ENCODE measurements at places on chromosomes 1 and 21. TPM values are rescaled to one million over a fixed set of nuclear protein-coding genes. Genes with fewer than 3 reads are reported as not detected.

Gene KCNJ9
- not detected for total RNA-seq

- H3K27me3 ChIP-seq: no peaks in the 10 kb centered on the region
- peak overlapping the region; percentile 31 for H3K4me3 ChIP-seq
- DNase-seq: no peak
- H3K27ac ChIP-seq: peak overlapping the region; percentile 21
- peaks cover 17% of the 10 kb centered on the region for H3K36me3 ChIP-seq
- peaks cover 75% of the 10 kb centered on the region for H3K4me1 ChIP-seq
These were observed 976 bp downstream of the SSBP3 start for GRCh38 chr1:54404939-54405897.

Gene ZBTB7B
- total RNA-seq: 86.3 TPM

DNA sequence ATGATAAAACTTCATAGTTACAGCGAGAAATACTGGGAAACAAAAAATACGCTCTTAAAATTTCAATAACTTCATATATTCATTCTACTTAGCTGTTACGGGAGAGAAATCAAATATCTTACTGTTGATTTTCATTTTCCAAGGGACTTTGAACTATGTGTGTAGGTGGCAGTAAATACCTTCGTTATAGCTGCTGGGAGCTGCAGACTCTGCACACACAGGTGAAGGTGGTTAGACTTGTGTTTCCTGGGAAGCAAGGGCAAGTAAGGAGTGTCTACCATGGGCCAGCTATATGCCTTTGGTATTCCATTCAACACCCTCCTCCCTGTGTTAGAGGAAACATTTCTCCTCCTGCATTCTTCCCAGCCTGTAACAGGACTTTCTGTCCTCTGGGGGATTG is 51.4 kb upstream of the DIRAS3 start:
- H3K4me1 ChIP-seq: no peaks in the 10 kb centered on the region
- no peaks in the 10 kb centered on the region for H3K36me3 ChIP-seq
- H3K27me3 ChIP-seq: no peaks in the 10 kb centered on the region
- H3K27ac ChIP-seq: no peak overlapping the region

Gene NFYC
- total RNA-seq: 73.6 TPM

Gene BMP8A
- total RNA-seq: not detected

DNA sequence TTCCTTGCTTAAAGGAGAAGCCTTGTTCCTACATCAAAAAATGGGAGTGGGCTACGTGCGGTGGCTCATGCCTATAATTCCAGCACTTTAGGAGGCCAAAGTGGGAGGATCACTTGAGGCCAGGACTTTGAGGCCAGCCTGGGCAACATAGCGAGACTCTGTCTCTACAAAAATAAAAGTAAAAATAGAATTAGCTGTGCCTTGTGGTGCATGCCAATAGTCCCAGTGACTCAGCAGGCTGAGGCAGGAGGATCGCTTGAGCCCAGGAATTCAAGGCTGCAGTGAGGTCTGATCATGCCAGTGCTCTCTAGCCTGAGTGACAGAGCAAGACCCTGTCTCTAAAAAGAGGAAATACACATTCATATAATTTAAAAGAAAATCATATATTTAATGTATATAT is 127.1 kb downstream of the C1orf21 start:
- H3K27ac ChIP-seq: no peak overlapping the region
- no peak for DNase-seq
- H3K27me3 ChIP-seq: no peaks in the 10 kb centered on the region
- no peaks in the 10 kb centered on the region for H3K4me1 ChIP-seq

Gene LRRC39
- total RNA-seq: 1.3 TPM

Gene TFF3
- total RNA-seq: not detected

DNA sequence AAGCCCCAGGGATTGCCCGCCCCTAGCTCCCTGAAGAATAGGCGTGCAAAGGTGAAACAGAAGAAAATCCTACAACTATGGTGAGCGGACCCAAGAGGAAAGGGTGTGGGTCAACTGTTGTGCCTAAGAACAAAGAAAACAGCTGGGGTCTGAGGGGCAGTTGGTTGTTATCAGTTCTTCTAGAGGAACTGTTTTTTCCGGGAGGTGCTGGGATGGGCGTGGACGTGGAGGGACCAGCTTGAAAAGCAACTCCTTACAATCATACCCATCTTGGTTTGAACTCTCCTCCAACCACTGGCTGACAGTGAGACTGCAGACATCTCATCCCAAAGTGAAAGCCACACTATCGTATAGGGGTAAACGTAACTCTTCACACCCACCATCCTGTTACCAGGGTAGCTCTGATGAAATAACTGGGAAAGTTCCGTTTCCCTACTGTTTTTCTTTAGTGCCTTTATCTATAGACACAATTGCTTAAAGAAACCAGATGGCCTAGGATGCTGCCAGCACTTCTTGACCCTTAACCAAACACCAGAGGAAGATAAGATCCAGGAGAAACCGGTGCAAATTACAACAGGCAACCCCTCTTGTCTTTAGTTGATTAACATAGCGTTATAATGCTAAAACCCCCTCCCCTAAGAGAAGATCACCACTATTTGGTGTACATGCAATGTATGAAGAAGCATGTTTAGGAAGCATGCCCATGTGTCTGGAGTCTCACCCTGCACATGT is 25.6 kb upstream of the FAM89A start:
- no peaks in the 10 kb centered on the region for H3K27me3 ChIP-seq
- DNase-seq: no peak
- no peaks in the 10 kb centered on the region for H3K36me3 ChIP-seq
- H3K4me1 ChIP-seq: no peaks in the 10 kb centered on the region
- H3K4me3 ChIP-seq: no peak overlapping the region

DNA sequence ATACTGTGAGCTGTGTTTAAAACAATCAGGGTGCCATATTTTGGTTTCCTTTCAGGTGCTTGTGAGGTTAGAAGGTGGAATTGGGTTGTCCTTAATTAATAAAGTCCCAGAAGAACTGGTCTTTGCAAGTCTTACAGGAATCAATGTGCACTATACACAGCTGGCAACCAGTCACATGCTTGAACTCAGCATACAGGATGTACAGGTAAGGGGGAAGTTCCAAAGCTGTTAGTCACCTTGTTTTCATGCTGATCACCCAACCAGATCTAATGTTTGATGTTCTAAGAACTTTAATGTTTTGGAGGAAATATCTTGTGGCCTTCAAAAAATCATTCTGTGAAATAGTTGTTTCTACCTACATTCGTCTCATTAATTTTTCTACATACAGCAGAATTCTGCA is 156.3 kb downstream of the VPS13D start:
- H3K27me3 ChIP-seq: no peaks in the 10 kb centered on the region
- H3K4me1 ChIP-seq: peaks cover 48% of the 10 kb centered on the region
- DNase-seq: peak; percentile 84
- peak overlapping the region; percentile 58 for H3K27ac ChIP-seq

DNA sequence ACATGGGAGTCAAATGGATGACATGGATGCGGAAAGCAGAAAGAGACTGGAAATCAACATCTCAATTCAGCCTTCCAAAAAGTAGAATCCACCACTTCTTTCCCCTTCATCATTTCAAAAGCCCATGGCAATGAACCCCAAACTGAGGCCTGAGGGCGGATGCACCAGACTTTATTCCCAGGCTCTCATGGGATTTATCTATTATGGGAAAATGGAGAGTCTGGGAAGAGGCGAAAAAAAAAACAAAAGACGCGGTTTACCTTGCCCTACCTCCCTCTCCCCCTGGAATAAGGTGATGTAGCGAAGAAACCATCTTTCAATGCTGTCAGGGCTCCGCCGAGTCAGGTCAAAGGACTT is 624 bp downstream of the KIFAP3 start:
- H3K4me1 ChIP-seq: peaks cover 50% of the 10 kb centered on the region
- peak overlapping the region; percentile 74 for H3K27ac ChIP-seq
- H3K36me3 ChIP-seq: no peaks in the 10 kb centered on the region
- no peak for DNase-seq

DNA sequence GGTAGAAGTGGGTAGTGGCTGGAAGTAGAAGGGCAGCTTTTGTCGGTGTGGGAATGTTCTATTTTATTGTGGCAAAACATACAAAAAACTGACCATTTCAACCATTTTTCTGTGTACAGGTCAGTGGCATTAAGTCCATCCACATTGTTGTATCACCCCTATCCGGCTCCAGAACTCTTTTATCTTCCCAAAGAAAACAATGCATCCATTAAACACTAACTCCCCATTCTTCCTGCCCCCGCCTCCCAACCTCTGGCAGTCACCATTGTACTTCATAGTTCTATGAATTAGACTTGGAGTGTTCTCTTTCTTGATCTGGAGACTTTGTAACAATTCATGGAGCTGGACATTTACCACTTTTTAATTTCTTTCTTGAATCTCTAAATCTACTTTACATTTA is 55.7 kb downstream of the DEGS1 start:
- no peaks in the 10 kb centered on the region for H3K4me1 ChIP-seq
- H3K4me3 ChIP-seq: no peak overlapping the region
- DNase-seq: no peak
- H3K27me3 ChIP-seq: no peaks in the 10 kb centered on the region
- H3K36me3 ChIP-seq: peaks cover under 1% of the 10 kb centered on the region
- H3K27ac ChIP-seq: no peak overlapping the region

DNA sequence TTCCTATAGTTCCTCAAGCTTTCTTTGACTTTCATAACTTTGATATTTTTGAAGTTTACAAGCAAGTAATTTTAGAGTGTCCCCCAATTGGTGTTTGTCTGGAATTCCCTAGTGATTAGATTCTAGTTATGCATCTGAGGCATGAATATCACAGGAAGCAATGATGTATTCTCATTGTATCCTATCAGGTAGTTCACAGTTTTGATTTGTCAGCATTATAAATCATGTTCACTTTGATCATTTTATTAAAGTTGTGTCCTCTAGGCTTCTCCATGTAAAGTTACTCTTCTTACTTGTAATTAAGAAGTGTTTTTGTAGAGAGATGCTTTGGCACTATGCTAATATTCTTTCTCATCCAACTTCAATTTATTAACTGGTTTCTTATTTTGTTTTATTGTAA is 53.0 kb downstream of the TYW3 start:
- no peak overlapping the region for H3K27ac ChIP-seq
- no peak overlapping the region for H3K4me3 ChIP-seq
- H3K4me1 ChIP-seq: no peaks in the 10 kb centered on the region
- H3K27me3 ChIP-seq: no peaks in the 10 kb centered on the region
- no peaks in the 10 kb centered on the region for H3K36me3 ChIP-seq
- DNase-seq: no peak

Gene WDR64
- not detected for total RNA-seq

- no peaks in the 10 kb centered on the region for H3K27me3 ChIP-seq
- H3K4me3 ChIP-seq: no peak overlapping the region
- no peak overlapping the region for H3K27ac ChIP-seq
- no peaks in the 10 kb centered on the region for H3K36me3 ChIP-seq
- DNase-seq: no peak
These were observed 18.6 kb upstream of the TMEM52 start for GRCh38 chr1:1937549-1938275.

- H3K36me3 ChIP-seq: no peaks in the 10 kb centered on the region
- H3K4me3 ChIP-seq: no peak overlapping the region
- no peaks in the 10 kb centered on the region for H3K27me3 ChIP-seq
- DNase-seq: no peak
These were observed 14.6 kb upstream of the OR2L5 start for GRCh38 chr1:247998811-247999210.

Gene HLCS
- 14.7 TPM for total RNA-seq

Gene OR2G2
- total RNA-seq: not detected

- no peak overlapping the region for H3K27ac ChIP-seq
- DNase-seq: no peak
- H3K4me3 ChIP-seq: no peak overlapping the region
These were observed 4.0 kb upstream of the SLC35A3 start for GRCh38 chr1:99965646-99966375.

DNA sequence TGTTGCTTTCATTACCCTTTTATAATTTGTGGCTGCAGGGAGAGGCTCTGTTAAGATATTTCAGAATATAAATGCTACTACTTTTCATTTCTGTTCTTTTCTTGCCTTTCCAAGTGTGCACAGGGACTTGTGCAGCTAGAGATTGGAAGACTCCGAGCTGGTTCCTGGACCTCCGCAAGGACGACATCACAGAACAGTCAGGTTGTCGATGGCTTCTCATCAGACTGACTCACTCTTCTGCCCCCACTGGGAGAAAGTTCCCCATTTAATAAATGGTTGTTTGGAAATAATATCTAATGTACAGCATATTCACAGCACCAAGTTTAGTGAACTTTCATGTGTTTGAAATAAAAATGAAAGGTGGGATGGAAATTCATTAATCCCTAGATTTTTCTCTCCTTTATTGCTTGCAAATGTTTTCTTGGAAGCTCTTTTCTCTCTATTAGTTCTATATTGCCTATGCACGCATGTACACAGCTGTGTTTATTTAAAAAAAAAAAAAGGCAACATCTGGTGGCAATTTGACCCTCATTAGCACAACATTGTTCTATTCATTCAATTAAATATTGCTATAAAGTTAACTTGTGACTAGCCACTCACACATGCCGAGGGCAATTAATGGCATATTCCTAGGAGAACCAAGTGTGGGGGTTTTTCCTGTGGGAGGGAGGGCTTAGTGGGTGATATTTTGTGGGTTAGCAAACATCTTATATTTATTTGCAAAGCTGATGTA is 77.5 kb upstream of the L1TD1 start:
- no peaks in the 10 kb centered on the region for H3K36me3 ChIP-seq
- no peak overlapping the region for H3K27ac ChIP-seq
- H3K4me3 ChIP-seq: no peak overlapping the region
- no peaks in the 10 kb centered on the region for H3K4me1 ChIP-seq
- DNase-seq: no peak
